NCI-H1930 (cell line): ENCODE measurements at places on chromosomes 16 and 17.

- DNase-seq, result no peak
Measured at GRCh38 chr16:3690980-3691720, 26.2 kb downstream of the TRAP1 start.

DNA sequence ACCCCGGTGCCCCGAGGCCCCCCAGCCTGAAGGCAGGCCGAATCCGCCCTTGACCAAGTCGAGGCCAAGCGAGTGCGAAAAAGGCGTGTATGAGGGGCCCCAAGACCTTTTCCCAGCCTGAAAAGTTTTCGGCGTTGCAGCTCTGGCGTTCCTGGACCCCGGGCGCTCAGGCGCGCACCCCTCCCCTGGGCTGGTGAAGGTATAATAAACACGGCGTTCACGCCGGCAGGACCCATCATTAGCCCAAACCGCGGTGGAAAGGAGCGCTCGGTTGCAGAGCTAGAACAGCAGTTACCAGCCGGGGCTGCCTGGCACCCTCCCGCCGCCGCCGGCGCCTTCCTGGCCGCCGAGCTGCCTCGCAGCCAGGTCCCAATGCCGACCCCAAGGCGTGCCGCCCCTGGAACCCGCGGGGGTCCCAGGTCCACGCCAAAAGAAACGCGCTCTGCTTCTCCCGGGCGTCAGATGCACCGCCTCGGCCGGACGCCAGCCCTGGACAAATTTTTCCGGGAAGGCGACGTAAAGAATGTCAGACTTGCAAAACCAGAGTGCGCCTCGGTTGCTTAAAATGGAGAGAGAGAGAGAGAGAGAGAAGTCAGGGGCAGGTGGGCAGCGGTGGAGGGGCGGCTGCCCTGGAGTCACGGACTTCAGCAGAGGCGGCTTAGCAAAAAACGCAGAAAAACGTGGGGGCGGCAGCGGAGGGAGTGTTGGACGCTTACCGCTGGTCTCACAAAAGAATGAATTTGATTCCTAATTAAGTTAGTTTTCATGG, 11.5 kb upstream of the FOXF1 start:
- DNase-seq, result no peak

GRCh38 chr16:70701998-70702397, 16.1 kb upstream of the MTSS2 start:
- DNase-seq, result no peak

DNA sequence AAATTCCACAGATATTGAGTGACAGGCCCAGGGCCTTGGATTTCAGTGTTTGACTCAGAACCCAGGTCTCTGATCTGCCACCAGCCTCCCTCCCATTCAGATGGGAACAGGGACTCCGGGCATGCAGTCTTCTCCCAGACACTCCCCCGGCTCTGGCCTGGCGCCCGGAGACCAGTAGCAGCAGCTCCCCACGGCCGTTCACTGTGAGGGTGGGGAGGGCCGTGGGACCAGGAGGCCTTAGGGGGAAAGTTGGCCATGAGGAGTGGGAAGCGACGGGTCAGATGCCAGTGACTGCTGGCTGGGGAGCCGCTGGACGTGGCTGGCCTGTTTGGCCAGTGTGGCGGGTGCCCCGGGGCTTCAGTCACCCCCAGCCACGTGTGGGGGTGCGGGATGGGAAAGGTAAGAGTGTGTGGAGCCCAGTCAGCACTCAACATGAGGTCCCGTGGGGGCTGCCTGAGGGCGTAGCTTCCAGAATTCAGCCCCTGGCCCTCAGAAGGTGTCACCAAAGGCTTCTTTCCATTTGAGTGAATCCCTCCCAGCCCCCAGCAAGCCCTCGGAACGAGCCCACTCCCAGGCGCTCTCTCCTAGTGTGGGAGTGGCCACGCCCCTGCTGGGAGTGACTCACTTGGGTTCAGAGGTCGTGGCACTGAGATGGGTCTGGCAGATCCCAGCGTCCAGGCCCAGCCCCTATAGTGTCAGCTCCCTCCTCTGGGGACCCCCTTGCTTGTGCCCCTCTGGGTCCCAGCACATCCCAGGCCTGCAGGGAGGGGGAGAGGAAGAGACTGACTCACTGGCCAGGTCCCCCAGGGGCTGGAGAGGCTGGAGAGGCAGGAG, 309.4 kb downstream of the SEC14L1 start:
- DNase-seq, result no peak
